OCI-LY7 (cell line): ENCODE measurements at places on chromosomes 4 and X. TPM values are rescaled to one million over a fixed set of nuclear protein-coding genes. Genes with fewer than 3 reads are reported as not detected.

- no peak for DNase-seq
Measured at GRCh38 chr4:7652006-7652405, 217.3 kb upstream of the PSAPL1 start.

GRCh38 chrX:9646471-9647224 lies 119.0 kb downstream of the GPR143 start:
- DNase-seq: no peak

DNA sequence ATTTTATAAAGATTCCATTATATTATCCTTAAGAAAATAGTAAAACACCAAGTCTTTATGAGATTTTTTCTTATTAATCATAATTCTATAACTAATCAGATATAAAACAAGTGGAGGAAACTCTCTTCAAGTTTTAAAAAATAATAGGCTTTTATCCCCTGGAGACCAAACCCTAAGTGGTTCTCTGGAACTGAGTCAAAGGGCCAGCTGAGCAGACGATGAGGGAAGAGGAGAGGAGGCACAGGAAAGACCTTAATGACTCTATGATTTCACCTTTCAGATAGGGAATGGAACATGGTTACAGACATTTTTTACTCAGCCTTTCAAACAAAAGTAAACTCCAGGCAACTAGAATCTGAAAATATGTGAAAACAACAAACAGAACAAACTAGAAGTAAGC lies 201.8 kb downstream of the SLC39A8 start:
- no peak for DNase-seq

MAML3 gene
- total RNA-seq: 0.74 and 0.80 TPM in 2 replicates

- no peak for DNase-seq
Measured at GRCh38 chrX:112784692-112785091, 55.9 kb downstream of the AMOT start.

GLRA3 gene
- 1.1 and 1.6 TPM in 2 replicates for total RNA-seq

NPY1R gene
- total RNA-seq: not detected in 2 replicates

- DNase-seq: no peak
Measured at GRCh38 chrX:34877436-34877835, 65.2 kb upstream of the FAM47B start.

DNA sequence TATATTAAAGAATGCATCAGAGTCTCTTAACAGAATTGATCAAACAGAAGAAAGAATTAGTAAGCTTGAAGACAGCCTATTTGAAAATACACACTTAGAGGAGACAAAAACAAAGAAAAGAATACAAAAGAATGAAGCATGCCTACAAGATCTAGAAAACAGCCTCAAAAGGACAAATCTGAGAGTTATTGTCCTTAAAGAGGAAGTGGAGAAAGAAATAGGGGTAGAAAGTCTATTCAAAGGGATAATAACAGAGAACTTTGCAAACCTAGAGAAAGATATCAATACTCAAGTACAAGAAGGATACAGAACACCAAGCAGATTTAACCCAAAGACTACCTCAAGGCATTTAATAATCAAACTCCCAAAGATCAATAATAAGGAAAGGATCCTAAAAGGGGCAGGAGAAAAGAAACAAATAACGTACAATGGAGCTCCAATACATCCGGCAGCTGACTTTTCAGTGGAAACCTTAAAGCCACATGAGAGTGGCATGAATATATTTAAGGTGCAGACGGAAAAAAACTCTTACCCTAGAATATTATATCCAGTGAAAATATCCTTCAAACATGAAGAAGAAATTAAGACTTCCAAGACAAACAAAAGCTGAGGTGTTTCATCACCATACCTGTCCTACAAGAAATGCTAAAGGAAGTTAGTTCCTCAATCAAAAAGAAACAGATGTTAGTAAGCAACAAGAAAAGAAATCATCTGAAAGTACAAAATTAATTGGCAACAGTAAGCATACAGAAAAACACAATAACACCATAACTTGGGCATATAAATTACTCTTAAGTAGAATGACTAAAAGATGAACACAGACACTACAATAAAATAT lies 36.1 kb downstream of the LRBA start:
- no peak for DNase-seq

DNA sequence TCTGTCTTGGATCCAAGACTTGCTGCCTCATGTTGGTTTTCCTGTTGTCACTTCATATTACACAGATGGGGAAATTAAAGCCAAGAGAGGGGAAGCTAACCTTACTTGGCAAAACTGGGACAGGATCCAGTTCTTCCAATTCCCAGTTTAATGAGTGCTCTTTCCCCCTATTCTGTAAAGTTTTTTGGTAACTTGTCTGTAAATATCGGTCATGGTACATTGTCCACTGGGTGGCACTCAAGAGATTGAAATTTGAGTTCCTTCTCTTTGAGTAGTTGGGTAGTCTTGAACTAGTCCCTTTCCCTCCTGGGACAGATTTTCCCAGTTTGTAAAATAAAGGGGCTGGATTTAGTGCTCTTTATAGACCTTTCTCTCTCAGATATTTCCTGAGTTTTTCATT lies 12.4 kb upstream of the EOLA2 start:
- DNase-seq: peak; percentile 27

DNA sequence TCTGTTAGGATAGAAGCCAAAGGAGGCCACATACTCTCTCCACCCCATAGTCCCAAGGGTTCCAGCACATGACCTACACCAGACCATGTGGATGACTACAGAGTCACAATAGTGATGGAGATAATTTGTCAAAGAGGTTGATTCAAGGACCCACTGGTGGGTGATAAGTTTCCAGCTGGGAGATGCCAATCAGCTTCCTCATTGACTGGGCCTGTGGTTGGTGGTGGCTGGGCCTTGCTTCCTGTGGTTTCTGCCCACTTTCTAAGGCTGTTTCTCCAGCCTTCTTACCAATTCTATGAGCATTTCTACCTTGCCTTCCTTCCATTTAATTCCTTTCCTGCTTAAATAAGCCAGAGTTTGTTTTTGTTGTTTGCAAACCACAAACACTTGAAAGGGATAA lies 95.5 kb upstream of the CPEB2 start:
- no peak for DNase-seq

NPFFR2 gene
- total RNA-seq: not detected in 2 replicates

GRCh38 chr4:183906739-183907651 lies 1.9 kb downstream of the STOX2 start:
- no peak for DNase-seq

- DNase-seq: no peak
Measured at GRCh38 chr4:138656990-138657389, 358.6 kb upstream of the NOCT start.

DNA sequence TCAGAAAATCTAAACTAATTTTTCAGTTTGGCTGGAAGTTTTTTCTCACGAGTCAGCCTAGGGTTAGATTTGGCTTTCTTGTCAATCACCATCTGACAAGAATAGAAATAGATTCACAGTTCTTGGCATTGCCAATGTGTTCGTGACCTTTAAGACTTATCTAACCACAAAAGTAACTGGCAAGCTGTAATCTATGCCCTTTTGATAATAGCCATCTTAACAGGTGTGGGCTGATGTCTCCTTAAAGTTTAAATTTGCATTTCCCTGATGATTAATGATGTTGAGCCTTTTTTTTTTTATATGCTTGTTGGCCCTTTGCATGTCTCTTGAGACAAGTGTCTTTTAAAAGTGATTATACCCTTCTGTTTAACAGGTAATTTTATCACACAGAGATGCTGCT lies 460.3 kb upstream of the PRKX start:
- no peak for DNase-seq

GRCh38 chrX:143094417-143095023 lies 68.8 kb downstream of the SPANXN4 start:
- DNase-seq: no peak

- DNase-seq: no peak
Measured at GRCh38 chr4:141724646-141725045, 88.3 kb downstream of the IL15 start.

DNA sequence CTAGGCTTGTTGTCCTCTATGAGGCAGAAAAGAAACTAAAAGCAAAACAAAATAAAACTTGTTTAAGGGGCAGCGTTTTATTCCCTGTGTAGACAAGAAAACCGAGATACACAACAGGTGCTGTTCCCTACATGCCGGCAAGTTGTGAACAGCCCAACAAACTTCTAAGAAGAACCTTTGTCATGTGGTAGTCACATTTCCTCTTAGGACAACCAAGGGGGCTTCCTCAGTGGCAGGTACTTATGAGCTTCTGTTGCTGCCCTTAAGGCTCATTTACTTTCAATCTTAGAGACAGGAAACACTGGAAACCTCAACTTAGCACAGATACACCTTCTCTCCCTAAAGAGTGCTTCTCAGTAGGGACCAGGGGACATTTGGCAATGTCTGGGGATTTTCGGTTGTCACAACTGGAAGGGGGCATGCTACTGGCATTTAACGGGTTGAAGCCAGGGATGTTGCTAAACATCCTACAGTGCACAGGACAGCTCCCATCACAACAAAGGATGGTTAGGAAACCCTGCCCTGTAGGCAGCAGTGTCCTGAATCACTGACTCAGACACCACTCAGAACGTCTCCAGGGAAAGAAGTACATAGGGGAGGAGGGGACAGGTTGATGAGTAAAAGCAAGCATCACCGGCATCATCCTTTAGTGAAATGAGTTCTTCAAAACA lies 111.0 kb downstream of the ASB9 start:
- DNase-seq: no peak

HELT gene
- total RNA-seq: not detected in 2 replicates

- no peak for DNase-seq
Measured at GRCh38 chrX:68195561-68195960, 237.7 kb downstream of the OPHN1 start.

DNA sequence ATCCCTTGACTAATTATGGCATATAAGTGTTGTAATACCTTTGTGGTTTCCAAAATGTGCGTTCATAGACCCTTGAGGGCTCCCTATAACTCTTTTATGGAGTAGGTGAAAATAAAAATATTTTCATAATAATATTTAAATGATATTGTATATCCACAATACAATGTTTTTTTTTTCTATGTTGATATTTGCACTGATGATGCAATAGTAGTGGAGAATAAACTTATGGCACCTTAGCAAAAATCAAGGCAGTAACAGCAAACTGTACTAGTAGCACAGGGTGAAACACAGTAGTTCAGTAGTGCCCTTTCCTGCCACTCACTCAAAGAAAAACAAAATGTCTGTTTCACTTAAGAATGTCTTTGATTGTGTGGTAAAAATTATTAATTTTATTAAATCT lies 465.3 kb downstream of the C4orf33 start:
- no peak for DNase-seq

MAGEB6 gene
- not detected in 2 replicates for total RNA-seq

DNA sequence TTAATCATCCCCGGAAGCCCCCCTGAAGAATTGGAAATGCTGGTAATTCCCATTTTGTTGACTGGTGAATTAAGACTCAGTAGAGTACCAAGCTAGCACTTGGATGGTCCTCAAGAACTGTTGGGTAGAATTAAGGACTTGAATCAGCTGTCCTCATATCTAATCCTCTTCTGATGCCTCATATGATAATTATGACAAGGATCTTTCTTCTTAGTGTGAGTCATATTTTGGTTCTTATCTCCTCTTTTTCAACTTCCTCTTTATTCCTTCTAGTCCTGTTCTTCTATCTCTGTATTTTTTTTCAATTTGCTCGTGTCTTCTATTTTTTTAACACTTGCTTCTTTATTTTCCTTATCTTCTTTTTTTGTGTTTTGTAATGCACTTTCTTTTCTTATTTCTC lies 206.3 kb upstream of the ANXA3 start:
- no peak for DNase-seq

SATL1 gene
- 0.17 TPM in 1 of 2 replicates, not detected in the other for total RNA-seq

DNA sequence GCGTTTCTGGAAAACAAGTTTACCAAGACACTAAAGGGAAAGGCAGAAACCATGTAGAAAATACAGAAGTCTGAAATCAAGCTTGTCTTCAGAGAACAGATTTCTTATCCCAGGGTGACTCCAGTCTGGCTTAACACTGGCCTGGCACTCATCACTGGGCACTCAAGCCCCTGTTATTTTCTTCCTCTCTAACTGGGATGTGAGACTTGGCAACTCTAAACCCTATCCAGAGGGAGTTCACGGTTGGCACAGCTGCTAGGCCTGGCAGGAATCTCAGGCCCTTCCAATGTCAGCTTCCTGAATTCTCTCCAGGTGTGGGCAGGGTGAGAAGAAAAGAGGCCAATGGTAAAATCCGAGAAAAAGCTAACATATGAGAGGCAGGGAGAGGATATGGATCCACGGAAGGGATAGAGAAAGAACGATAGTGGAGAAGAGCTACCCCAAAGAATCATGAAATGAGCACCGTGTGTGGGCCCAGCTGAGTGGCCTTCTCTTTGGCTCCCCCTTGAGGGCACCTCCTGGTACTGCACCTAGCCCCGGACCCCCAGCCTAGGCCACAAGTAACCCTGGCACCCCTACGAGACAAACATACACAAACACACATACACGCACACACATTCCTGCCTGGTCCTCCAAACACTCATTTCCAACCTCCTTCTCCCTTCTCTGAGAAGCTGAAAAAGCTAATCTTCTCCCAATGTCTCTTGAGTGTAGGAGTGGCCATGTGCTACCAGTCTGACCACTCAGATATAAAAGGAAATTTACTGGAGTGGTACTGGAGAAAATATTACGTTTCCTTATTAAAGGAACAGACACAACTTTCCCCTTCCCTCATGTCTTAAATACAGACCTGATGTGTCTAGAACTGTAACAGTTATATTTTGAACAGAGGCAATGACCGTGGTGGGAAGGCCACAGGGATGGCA lies 16.6 kb upstream of the PTCHD1 start:
- DNase-seq: peak; percentile 20

AMOT gene
- 6.2 and 6.8 TPM in 2 replicates for total RNA-seq

MAGEB16 gene
- total RNA-seq: not detected in 2 replicates

DNA sequence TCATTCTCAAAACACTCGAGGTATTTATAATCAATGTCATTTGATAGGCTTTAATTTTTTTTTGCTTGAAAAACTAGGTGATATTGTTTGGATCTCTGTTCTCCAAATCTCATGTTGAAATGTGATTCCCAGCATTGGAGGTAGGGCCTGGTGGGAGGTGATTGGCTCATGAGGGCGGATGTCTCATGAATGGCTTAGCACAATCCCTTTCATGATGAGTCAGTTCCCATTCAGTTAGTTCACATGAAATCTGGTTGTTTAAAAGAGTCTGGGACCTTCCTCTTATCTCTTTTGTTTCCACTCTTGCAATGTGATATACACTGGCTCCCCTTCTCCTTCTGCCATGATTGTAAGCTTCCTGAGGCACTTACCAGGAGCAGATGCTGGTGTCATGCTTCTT lies 638.7 kb downstream of the DMD start:
- no peak for DNase-seq

DNA sequence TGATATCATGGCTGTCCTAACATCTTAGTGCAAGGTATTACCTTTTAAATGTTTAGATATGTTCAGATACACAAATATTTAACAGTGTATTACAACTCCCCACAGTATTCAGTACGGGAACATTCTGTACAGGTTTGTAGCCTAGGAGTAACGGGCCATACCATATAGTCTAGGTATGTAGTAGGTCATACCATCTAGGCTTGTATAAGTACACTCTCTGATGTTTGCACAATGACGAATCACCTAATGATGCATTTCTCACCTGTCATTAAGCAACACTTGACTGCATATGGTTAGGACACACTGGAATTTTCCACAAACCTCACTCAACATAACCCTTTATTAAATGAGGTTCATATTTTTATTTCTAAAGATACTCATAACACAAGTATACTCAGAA lies 67.7 kb downstream of the THOC2 start:
- no peak for DNase-seq
